Omental fat pad (tissue), 4 donors: ENCODE measurements at places on chromosomes 1 and 21. TPM values are rescaled to one million over a fixed set of nuclear protein-coding genes. Genes with fewer than 3 reads are reported as not detected.

The OR10Z1 gene
- not detected for total RNA-seq

The LCE2A gene
- total RNA-seq, result not detected

The BTBD8 gene
- total RNA-seq, result 12.3 TPM

The TNFRSF18 gene
- total RNA-seq, result 2.8 TPM

The SLC16A4 gene
- 9.7 TPM for total RNA-seq

The MOV10 gene
- total RNA-seq, result 40.1 TPM

The MR1 gene
- total RNA-seq, result 16.2 TPM

- no peak for DNase-seq
Observed at GRCh38 chr1:111133866-111134265, 6.0 kb downstream of the DRAM2 start.

DNA sequence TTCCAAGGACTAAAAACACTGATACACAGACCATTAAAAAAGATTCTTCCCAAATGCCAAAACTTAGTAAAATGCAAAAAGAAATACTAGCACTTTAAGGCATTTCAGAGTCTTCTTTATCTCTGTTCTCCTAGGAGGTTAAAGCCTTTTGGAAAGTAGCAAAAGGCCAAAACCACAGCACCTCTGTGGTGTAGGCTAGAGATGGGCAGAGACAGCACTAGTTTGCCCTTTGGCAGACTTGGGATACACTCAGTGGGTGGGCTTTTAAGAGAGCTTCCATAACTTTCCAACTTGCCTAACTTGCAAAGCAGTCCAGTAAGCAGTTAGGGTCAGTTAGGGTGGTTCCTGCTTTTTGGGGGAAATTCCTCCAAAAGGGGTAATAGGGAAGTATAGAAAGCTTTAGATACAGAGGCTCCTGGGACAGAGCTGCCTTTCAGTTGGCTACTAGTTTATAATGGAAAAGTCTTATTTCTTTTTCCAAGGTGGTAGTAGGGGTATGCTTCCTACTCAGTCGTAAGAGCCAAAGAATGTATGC lies 17.9 kb upstream of the PTCH2 start:
- DNase-seq, result no peak

DNA sequence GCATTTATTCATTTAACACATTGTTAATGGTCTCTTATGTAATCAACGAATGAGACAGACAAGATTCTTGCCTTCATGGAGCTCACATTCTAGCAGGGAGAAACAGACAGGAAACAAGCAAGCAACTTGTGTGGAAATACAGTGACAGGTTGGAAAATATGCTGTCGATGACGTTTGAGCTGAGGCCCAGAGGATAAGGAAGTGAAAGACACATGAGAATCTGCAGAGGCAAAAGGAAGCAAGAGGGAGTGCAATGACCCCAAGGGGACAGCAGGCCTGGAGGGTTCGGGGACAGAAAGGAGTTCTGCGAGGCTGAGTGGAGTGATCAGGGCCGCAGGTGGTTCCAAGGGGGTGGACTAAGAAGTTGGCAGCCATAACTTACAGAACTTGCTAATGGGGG lies 60.6 kb upstream of the AKT3 start:
- DNase-seq, result no peak

- DNase-seq, result no peak
Observed at GRCh38 chr1:170332801-170333200, 187.0 kb downstream of the NTMT2 start.

DNA sequence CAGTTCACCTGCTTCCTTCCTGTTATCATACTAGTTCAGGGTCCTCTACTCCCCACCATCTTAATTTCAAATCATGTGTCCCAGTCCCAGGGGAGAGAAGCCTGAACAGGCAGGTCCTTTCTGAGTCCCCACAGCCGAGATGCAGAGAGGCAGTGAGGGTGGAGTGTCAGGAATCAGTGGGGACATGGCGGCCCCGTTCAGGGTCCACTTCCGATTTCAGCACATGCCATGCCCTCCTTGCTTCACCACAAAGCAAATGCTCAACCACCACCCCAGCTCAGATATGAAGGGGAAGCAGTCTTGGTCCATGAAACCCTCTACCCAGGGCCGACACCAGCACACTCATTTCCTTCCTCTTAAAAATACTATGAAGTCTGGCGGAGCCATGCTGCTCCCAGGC lies 5.2 kb upstream of the SEMA4A start:
- DNase-seq, result no peak

DNA sequence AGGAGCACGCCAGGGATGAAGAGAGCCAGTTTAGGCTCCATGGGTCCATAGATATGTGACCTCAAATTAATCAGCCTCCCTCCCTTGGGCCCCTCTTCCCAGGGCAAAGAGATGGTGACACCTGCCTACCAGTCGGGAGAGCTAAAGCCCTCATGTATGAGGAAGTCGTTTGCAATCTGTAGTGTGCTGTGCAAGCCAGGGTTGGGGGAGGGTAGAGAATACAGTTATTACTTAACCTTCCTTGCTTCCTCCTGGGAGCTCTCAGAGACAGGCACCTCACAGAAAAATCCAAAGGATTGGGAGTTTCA lies 4.0 kb downstream of the PGLYRP4 start:
- DNase-seq, result no peak

GRCh38 chr1:111861523-111861922 lies 105.8 kb downstream of the DDX20 start:
- DNase-seq, result no peak

- DNase-seq, result no peak
Observed at GRCh38 chr1:43238085-43238484, 31.7 kb upstream of the TMEM125 start.

DNA sequence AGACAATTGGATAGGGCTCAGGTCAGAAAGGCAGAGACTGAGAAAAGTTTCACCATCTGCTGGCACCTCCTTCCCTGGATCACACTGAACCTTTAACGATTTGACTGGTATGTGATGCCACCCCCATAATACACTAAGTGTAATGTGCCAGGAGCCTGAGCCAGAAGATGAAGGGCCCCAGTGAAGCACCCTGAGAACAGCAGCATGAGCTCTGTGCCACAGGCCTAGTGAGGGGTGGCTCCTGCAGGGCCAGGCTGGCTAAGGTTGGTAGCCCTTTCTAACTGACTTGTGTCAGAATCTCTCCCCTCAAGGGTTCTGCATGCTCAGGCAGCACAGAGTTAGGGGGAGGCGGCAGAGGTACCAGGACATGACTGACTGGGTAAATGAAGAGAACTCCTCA lies 38.9 kb downstream of the ARHGEF11 start:
- no peak for DNase-seq

- no peak for DNase-seq
Observed at GRCh38 chr1:108962681-108963051, 618 bp downstream of the CLCC1 start.

DNA sequence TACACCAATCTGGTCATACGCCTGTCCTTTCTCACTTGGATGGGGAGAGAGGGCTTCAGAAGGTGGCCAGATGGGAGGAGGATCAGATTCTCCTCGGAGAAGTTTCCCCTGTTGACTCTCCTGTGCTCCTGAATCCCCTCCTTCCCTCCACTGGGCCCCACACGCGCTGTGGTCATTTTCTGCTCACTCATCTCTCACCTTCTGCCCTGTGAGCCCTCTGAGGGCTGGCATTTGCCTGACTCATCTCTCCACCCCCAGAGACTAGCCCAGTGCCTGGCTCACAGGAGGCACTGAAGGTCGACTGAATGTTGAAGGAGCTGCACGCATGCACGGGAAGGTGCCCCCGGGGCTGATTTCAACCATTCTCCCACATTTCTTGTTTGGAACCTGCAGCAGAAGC lies 14.2 kb downstream of the ABCA4 start:
- no peak for DNase-seq

GRCh38 chr1:21241771-21242581 lies 48.3 kb downstream of the ECE1 start:
- no peak for DNase-seq

GRCh38 chr1:64335636-64336035 lies 132.2 kb downstream of the UBE2U start:
- no peak for DNase-seq

DNA sequence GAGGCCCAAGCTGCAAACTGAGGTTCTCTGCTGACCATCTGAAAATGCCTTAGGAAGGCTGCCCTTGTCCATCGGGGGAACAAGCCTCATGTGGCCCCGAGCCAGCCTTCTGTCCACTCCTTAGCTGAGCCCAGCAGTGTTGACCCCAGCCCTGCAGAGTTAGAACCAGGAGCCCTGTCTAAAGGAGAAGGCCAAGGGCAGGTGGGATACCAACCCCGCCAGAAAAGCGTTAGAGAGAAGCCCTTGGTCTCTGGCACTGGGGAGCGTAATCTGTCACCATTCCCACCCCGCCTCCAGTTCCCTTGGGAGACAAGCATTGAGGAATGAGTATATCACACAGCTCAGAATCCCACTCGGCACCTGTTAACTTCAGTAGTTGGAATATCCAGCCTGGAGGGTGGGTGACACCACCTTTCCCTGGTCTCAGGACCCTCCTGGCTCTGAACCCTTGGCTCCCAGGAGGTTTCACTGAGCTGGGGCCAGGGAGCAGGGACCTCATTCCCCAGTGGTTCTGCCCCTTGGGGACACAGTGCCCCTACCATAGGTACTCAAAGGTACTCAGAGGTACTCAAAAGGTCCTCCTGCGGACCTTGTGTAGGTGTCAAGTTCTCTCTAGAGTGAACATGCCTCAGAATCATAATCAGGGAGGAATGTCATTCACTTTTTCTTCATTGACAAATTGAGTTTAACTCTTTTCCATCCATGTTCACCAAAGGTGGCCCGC lies 16.4 kb downstream of the ETS2 start:
- no peak for DNase-seq

GRCh38 chr1:157870490-157870889 lies 28.9 kb upstream of the CD5L start:
- DNase-seq, result no peak

- no peak for DNase-seq
Observed at GRCh38 chr1:29849038-29849750, 612.9 kb downstream of the PTPRU start.

GRCh38 chr1:160031365-160032164 lies at the start of gene PIGM:
TSS of gene PIGM (minus strand) at chr1:160031990. CDS start at chr1:160031739, 251 bp downstream.
- DNase-seq, result peak; percentile 94

- no peak for DNase-seq
Observed at GRCh38 chr1:58852731-58853485, 69.1 kb upstream of the JUN start.

- DNase-seq, result no peak
Observed at GRCh38 chr21:14707511-14708020, 161.5 kb upstream of the SAMSN1 start.

- DNase-seq, result no peak
Observed at GRCh38 chr1:16207318-16208269, 4.9 kb downstream of the ARHGEF19 start.
